Spinal cord (tissue), 10 donors: ENCODE measurements at places on chromosomes 7 and 10. TPM values are rescaled to one million over a fixed set of nuclear protein-coding genes. Genes with fewer than 3 reads are reported as not detected.

DNA sequence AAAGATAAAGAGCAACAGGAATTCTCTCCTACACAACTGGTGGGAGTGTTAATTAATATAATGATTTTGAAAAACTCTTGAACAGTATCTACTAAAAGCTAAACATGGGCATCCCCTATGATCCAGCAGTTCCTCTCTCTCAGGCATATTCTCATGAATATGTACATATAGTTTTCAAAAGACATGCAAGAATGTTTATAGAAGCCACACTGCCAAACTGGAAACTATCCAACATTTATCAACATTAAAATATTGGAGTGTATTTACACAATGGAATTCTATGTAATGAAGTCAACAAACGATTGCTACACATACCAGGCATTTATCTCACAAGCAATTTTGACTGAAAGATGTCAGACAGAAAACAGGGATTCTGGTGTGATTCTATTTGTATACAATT is 404.5 kb upstream of the ANKRD30A start:
- no peak for DNase-seq

GRCh38 chr7:102841290-102841689 is 71.5 kb upstream of the LRRC17 start:
- DNase-seq = peak; percentile 88

LIPF gene
- polyA plus RNA-seq = not detected

GRCh38 chr10:73584737-73585136 is 6.4 kb downstream of the USP54 start:
- DNase-seq = no peak

NEUROG3 gene
- not detected for polyA plus RNA-seq

LOXL4 gene
- 0.95 TPM for polyA plus RNA-seq

GRCh38 chr10:31927884-31928548 is 615 bp downstream of the ARHGAP12 start:
- peak; percentile 82 for DNase-seq

- peak; percentile 81 for DNase-seq
Measured at GRCh38 chr10:46106410-46107255, 60.6 kb upstream of the MSMB start.

DNA sequence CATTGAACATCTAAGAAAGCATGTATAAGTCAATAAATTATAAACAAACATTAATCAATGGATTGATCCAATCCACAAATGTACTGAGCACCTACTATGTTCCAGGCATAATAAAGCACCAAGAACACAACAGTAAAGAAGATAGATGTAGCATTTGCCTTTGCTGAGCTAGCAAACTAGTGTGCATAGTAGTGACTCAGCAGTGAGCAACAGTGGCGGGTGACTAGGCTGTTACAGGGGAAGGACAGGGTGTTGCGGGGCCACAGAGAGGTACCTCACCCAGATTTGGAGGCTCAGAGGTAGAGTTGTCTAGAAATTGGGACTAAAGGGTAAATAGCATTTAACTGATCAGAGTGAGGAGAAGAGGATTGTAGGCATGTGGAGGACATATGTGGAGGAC is 83.6 kb downstream of the NXPH1 start:
- DNase-seq = no peak

DNA sequence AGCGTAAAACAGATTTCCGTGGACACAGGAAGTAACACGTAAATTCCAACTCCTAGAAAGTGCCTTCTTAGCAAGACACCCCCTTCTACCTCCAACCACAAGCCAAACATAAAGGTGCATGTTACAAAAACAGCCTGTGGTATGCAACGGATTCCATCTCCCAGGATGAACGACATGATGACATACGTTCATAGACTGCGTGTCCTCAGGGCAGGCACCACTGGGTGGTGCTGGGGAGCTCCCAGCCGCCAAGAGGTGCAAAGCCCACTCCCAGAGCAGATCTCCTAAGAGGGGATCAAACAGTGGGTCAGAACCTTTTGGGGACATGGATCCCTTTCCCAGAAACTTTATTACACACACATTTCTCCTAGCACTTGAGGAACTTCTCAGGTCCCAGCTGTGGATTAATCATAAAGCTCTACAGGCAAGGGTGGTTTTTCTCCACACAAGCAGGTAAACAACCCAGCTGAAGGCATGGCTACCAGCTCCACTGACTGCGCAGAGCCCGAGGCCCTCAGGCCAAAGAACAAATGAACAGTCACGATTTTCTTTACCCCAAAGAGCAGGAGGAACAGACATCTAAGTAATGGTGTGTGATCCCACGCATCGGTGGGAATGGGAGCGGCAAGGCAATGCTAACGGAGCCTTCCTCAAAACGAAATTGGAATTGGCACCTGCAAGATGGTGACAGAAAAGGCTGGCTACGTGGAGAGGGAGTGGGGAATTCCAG is 13.8 kb downstream of the PSAP start:
- no peak for DNase-seq

DNA sequence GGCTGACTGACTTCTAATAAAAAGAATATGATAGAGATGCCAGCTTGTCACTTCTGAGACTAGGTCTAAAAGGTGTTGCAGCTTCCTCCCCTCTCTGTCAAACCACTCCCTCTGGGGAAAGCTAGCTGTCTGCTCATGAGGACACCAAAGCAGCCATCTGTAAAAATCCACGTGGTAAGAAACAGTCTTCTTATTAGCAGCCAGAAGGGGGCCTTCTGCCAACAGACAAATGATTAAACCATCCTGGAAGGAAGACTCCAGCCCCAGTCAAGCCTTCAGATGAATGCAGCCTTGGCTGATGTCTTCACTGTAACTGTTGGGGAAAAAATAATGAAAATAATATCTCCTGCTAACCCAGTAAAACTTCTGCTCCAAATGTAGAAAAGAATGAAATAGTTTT is 41.9 kb upstream of the DAGLB start:
- no peak for DNase-seq

GRCh38 chr10:114703377-114704107 is 45.5 kb upstream of the ABLIM1 start:
- peak; percentile 45 for DNase-seq

DNA sequence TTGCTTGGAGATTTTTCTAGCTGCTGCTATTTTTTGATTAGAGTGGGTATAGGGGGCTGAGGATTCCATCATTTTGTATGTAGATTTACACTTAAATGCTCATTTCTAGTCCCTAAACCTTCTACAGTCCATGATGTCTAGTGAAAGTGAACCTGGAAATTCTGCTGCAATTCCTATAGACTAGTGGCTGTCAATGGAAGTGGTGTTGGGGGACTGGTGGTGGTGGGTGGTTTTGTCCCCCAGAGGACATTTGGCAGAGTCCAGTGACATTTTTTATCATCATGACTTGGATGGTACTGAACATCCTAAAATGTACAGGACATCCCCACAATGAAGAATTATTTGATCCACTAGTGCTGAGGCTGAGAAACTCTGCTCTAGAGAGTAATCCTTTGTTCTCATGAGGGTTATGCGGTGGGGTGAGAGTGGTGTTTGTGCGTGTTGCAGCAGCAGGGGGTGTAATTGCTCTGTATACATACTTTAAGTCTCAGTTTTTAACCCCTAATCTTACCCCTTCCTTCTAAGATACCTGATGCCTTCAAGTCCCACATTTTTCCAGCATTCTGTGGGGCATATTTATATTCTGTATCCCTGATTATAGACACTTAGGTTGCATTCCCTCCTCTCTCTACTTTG is 35.0 kb downstream of the KIF11 start:
- DNase-seq = no peak

DNA sequence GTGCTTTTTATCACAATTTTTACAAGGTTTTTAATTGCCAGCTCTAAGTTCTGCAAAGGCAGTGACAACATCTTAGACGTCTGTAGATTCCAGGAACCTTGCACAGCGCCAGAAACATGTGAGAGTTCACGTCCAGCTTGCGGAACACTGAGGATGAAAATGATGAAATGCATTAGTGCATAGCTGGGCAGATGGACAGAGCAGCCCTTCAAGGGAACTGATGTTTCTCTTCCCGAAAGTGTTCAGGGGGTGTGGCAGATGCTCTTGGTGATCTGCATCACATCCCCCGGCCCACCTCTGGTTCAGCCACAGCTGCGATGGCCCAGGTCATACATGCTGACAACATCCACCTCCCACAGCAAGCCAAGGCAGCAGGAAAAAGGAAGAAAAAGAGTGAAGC is 40.9 kb downstream of the ITIH5 start:
- no peak for DNase-seq

ATOH7 gene
- 0.92 TPM for polyA plus RNA-seq

- DNase-seq = no peak
Measured at GRCh38 chr7:77310982-77311381, 105.2 kb downstream of the GSAP start.

GRCh38 chr10:67772151-67772550 is 65.8 kb downstream of the DNAJC12 start:
- no peak for DNase-seq

FRAT2 gene
- 11.6 TPM for polyA plus RNA-seq

OR2A5 gene
- not detected for polyA plus RNA-seq

OR6B1 gene
- 0.03 TPM for polyA plus RNA-seq

- no peak for DNase-seq
Measured at GRCh38 chr10:119533473-119533872, 9.0 kb downstream of the RGS10 start.

GRCh38 chr7:34057956-34058355 is 152.6 kb downstream of the BMPER start:
- no peak for DNase-seq

DNA sequence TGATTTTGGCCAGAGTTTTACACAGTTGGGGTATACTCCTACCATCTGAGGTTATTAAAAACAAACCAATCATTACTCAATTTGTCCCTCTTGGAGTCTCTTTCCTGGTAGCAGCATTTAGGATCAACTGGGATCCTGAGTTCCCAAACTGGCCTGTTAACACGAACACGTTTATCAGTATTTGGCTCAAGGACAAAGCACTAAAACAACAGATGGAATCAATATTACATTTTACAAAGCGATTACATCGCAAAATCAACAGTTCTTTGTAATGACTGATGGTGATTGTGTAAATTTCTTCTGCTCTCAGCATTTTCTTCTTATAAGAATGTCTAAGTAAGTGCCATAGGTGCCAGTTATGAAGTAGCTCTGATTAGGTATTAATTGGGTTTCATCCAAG is 582.9 kb upstream of the ANKRD30A start:
- DNase-seq = no peak

DNA sequence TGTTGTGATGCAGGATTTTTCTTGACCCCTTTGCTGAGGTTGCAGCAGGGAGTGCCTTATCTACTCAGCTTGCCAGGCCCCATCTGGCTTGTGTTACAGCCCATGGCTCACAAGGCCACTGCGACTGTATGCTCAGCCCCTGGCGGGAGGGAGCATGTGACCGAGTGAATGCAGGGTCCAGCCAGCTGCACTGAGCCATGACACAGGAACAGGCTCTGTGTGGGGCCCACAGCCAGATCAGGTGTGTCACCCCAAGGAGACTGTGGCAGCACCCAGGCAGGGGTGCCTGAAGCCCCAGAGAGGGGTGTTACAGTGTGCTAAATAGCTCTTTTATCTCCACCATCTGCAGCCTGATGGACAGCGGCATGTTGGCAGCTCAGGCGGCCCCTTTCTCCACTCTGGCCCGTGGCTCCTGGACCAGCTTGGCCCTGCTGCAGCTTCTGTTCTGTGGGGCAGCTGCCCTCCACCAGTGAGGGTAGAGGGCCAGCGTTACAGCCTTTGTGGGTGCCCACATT is 2.6 kb upstream of the PCBD1 start:
- no peak for DNase-seq

- DNase-seq = no peak
Measured at GRCh38 chr7:134767520-134768168, 11.8 kb upstream of the CALD1 start.

HKDC1 gene
- polyA plus RNA-seq = 1.9 TPM
